ENCODE measurements at places on chromosomes 7 and 10.
A peak's percentile ranks its signal among the peaks of the same experiment; 100 is the strongest.

DNA sequence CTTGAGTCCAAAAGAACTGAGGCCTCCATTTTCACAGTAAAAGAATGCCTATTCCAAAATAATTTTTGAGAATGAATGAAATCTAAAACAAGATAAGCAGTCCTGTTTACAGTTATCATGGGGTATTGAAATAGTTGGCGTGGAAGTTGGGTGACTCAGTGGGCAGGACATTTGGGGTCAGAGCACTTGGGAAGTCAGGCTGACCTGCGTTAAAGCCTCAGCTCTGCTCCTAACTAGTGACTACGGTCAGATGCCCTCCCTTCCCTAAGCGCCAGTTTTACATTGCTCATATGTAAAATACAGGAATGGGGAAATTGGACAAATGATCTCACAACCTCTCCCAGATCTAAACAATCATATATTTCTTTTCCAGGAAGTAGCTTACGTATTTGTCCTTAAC is 2.3 kb upstream of the PAPSS2 start:
- DNase-seq = no peak

DNA sequence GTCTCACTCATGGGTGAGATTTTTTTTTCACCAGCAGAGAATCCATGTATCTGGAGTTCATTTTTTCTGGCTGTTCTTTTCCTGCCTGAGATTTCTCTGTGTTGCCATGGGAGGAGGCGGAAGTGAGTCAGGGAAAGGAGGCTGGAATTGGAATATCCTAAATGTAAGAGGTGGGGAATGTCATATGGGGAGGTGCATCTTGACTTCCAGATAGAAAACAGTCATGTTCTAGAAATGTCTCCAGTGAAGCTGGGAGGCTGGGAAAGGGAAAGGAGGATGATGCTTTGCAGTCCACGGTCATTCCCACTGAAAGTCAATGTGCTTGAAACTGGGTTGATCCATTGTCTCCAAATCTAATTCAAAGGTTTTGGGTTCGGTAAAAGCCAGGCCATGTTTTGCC is 39.7 kb upstream of the HPS1 start:
- no peak for DNase-seq

DNA sequence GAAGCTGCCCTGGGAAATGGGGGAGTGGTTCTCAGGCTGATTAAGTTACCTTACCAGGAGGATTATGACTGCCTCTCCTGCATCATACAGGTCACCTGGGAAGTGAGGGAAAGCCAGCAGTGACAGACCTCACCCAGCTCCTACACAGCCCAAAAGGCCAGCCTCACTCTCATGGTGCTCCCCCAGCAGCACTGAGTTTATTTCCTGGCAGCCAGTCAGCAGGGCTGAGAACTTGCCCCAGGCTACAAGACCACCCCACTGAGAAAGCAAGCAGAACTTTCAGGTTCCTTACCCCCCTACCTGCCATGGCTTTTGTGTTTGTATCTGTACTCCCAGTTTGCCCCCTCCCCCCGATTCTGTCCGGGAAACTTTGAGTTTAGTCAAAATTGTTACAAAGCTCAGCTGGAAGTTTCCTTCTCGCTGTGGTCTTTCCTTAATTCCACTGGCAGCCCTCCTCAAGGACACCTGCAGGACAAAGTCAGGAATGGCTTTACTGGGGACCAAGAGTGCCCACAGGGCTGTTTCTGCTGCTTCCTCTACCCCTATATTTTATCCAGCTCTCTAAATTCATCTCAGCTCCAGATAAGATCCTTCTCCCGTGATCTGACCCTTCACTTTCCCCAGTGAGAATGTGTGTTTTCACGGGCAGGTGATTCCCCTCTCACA is 649.8 kb upstream of the MBL2 start:
- no peak for DNase-seq

GRCh38 chr10:47214520-47214919 is 85.5 kb upstream of the GDF10 start:
- no peak for DNase-seq

- DNase-seq = no peak
These were observed 257.9 kb downstream of the PRPF18 start for GRCh38 chr10:13844651-13845050.

DNA sequence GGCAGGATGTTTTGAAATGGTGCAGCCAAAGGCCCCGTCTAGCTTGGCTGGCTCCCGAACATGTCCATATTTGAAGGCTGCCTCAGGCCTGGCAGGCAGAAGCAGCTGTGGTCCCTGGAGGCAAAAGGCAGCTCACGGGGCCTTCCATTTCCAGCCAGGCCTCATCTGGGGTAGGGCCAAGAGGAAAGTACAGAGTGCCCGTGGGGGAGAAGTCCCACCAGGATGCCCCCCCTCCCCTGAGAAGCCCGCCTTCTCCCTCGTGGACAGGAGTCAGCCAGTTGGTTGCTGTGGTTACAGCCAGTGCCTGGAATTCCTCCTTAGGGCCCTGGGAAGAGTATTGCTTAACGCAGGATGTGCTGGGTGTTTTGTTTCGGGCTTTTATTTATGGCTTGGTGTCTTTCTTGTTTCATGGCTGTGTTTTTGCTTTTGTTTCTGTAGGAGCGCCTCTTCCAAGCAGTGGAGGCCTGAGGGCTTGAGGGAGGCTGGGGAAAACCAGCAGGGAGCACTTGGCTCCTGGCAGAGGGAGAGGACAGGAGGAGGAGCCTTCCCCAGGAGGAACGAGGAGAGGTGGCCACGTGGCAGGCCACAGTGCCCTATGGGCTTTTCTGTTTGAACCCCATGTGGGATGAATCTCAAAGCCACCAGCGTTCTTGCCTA is 45.4 kb downstream of the CHST3 start:
- peak; percentile 99 for DNase-seq

DNA sequence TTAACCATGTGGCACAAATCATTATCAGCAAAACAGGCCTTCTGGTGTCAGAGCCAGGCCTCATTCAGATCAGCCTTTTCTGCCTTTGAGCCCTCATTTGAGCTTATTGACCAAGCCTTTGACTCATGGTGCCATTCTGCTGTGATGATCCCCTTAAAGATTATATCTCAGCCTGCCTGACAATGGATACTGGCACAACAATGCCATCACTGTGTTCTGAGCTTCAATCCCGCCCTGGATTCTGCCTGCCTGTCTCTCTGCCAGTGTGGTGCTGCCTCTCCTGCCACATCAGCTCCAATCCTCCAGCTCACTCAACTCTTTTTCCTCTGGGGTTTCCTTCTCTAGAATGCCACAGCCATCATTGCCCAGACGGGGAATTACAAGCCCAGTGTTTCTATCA is 52.6 kb downstream of the SRI start:
- no peak for DNase-seq

DNA sequence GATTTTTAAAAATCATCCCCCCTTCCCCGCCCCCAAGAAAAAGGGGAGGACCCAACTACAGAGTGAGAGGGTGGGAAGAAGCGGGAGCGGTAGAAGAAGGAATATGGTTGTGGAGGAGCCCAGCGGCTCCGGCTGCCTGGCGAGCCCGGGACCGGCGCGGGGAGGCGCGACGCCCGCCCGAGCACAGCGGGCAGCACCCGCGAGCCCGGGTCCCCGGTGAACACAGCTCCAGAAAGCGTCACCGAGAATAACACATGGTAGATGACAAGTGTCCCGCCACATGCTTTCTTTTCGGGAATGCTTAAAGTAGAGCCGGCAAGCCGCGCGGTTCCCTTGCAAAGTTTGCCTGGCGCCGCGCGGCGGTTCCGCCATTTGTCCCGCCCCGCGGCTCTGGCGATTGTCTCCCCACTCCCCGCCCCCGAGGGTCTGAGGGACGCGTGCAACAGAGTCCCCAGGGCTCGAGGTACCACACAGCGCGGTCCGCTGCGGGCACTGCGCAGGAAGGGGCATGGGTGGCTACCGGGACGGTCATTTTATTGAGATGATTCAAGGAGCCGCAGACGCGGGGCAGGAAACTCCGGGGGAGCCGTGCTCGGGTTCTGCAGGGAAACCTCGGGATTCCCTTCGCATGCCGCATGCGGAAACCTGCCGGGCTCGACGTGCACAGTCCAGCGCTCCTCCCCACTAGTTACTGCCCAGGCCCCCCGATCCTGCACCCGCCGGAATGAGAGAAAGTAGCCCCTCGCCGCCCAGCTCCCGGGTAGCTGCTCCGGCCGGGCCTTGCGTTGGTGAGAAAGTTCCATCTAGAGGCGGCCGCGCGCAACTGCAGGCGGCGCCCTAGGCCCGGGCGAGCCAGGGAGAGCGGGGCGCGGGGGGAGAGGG is 781 bp upstream of the GRM8 start:
- no peak for DNase-seq

- no peak for DNase-seq
These were observed 595.0 kb downstream of the ARL4A start for GRCh38 chr7:13282377-13282980.

GRCh38 chr10:47165711-47166404 is 134.1 kb upstream of the GDF10 start:
- peak; percentile 90 for DNase-seq

- no peak for DNase-seq
These were observed 108.0 kb downstream of the SND1 start for GRCh38 chr7:127759945-127760421.

DNA sequence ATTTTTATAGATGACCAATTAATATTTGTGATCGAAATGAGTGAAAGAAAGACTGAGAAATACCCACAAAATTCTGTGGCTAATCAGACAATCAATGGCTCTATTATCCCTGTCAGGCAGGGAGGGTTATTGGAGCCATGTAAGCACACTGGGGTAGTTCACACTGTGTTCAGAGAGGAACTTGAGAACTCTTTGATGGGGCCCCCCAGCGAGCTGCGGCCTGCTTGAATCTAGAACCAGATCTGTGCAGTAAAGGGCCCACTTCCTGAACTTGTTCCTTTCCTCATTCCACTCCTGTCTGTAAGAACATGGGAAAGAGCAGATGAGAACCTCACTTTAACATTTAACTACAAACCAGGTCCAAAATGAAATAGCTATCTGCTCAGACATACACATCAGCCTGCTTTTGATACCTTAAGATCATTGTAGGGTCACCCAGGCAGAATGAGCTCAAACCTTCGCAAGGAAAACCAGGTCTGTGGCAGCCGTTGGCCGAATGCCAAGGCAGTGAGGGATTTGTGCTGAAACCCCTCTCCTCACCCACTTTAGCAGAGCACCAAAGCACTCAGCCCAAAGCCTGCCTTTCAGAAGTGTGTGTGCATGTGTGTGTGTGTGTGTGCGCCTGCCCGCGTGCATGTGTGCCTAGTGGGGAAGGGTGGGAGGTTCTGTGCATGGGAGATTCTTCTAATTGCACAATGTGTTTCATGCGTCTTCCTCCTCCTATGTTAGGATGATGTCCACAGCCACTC is 365.6 kb upstream of the MGMT start:
- DNase-seq = peak; percentile 75

DNA sequence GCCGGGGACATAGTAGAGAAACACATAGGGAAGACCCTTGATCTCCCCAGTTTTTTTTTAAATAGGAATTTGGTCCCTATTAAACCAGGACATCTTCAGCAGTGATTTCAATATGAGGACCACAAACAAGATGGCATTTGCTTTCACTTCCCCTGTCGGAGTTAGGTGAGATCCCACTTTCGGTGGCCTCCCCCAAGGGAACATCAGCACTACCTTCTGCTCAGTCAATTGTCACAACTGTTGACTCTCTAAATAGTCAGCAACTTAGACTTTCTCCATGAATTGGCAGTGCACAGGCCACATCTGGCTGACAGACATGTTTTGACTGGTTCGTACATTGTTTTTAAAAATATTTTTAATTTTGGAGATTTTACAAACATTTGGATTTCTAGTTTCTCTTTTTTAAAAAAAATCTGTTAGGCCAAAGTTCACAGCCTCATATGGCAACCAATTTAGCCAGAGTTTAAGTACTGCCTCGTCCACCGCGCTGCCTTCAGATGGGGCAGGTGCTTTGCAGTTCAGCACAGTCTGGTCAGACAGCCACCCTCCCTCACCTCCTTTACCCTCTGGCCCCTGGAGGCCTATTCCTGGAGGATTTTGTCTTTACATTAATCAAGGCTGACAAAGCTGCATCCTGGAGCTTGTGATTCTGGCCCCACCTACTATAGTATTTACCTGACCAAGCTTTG is 139.2 kb upstream of the PRR15 start:
- no peak for DNase-seq

- DNase-seq = no peak
These were observed 65.6 kb downstream of the CTBP2 start for GRCh38 chr10:125094806-125095205.

GRCh38 chr7:125926621-125927020 is 997.0 kb upstream of the POT1 start:
- no peak for DNase-seq

DNA sequence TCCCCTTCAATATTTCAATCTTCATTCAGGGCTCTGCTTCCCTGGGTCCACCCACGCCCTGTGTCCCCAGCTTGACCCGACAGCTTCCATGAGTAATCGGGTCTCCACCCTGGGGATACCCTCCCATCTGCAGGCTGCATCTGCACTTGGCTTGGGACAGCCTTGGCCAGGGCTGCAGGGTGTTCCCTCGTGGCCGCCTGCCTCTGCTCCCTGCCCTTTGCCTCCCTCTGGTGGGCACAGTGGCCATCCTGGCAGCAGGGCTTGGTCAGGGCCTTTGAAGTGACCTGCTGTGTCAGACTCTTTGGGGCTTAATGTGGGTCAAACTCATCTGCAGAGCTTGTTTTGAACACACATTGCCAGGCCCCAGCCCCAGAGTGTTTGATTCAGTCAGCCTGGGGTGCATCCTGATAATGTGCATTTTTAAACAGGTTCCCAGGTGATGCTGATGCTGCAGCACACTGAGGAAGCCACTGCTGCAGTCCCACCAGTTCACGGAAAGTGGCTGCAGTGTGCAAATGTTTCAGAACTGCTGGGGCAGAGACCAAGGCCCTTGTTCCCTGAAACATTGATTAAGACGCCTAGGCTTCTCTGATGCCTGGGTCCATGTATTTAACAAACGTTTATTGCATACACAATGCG is 80.7 kb upstream of the SEC61G start:
- DNase-seq = no peak

DNA sequence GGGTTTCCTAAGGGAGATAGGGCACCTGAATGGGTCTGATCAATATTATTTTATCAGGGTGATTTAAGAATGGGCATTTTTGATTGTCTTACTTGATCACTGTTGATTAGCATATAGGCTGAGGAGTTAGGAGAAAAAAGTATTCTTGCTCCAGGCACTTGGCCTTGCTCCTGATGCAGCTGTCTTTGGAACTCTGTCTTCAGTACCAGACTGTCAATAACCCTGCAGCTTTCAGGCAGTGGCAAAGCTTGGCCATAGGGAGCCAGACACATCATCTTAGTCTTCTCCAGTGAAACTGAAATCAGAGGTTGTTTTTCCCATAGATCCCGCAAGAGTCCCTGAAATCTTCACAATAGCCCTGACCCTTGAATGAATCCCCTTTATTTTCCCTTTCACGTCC is 47.2 kb downstream of the EXOC4 start:
- no peak for DNase-seq

DNA sequence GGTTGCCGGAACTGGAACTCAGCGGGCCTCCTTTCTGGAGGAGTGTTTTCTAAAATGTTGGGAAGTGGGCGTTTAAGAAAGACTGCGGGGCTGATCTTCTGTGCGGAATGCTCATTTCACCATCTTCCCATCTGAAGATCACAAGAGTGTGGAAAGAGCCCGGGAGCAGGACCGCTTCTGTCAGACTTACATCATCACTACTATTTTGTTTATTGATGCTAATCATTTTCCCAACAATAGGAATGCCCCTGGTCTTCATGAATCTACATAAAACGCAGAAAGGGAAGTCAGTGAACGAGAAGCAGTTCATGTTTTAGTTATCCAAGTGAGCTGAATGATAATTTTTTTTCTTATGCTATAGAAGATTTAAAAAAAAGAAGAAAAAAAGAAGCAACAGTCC is 447.8 kb upstream of the MKI67 start:
- DNase-seq = no peak

All from vagina (tissue), 2 donors.